ENCODE measurements at places on chromosomes 13 and 19.

GRCh38 chr13:68636784-68637183 is 1406.6 kb upstream of the PCDH9 start:
- DNase-seq, result no peak

DNA sequence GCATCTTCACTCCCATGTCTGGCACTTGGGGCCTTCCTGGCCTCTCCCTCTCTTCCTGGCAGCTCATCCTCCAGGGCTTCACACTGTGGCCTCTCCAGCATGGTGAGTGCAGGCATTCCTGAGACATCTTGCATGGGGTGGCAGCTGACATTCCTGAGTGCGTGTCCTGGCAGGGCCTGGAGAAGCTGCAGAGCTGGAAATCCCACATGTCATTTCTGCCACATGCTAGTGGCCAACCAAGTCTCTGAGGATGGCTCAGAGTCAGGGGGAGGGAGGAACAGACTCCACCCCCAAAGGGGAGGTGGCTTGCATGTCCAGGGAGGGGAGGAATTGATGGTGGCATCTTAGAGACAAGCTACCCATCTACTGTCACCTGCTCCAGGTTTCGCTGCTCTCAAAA is 41.6 kb upstream of the AMER2 start:
- DNase-seq, result no peak

DNA sequence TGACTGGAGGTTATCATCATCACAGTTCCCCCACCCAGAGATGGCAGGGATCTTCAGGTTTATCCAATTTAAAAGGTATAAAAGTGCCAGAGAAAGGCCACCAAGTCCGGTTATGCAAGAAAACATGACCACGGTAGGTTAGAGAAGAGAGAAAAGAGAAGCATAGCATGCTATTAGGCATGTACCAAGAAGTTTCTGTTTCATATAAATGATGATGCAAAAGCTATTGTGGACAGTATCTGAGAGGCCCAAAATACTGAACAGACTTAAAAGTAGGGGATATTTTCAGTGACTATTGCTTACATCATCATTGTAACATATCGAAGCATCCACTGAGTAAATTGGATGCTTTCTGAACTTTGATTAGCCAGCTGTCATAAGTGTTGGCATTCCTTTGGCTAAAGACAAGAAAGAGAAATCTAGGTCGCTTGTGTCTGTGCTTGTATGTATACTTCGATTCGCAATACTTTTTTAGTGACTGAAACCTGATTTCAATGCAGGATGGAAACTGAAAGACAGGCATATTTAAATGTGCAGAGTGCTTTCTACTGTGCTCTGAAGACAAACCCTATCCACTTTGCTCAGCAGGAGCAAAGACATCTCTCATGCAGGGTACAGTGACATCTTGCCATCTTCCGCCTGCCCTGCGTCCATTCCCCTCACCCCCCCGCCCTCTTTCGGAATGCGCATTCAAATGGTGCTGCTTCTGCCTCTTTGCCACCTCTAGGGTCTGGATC is 180.3 kb downstream of the SHISA2 start:
- DNase-seq, result no peak

- no peak for DNase-seq
Observed at GRCh38 chr13:94188201-94188854, 291.2 kb downstream of the DCT start.

DNA sequence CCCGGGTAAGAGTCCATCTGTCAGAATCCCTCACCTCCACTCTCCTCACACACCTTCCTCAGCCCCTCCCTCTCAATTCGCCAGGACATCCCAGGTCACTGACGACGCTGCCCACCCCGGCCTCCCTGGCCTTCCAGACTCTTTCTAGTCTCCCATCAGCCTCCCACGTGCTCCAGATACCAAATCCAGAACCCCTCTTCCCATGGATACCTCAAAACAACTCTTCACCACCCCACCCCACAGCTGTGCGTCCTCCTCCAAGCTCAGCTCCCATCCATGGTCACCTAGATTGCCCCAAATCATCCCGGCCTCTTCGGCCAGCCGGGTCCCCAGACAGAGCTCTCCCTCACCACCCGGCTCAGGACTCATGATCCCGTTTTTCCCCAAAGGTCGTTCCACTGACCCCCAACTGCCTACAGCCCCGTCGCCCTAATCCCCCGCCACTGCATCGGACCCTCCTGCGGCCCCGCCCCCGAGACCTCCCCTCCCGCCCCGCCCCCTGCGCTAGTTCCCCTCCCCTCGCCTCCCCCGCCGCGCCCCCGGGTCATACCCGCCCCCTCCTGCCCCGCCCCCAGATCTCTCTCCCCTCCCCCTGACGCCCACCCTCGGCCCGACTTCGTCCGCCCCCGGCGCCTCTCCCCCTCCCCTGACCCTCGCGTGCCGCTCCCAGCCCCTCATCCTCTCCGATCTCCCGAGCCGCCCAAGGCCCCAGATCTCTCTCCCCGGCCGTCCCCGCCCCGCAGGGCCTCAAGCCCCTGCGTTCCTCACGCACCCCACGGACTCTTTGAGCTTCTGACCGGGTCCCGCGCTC is 546 bp downstream of the UBXN6 start:
- DNase-seq, result peak; percentile 71

DNA sequence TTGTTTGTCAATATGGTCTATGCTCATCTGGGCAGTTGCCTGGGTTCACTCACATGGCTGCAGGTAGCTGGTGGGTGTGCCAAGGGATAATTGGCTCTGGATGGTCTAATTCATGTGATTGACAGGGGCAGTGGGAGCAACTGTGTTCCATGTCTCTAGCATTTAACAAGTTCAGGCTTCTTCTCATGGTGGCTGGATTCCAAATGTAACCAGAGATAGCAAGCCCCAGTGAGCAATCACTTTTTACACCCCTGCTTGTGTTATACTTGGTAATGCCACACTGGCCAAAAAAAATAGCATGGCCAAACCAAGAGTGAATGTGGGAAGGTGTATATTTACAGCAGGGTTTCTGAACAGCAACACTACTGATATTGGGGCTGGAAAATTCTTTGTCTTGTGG is 89.6 kb upstream of the TNFSF11 start:
- no peak for DNase-seq

GRCh38 chr13:59086147-59086546 is 1077.6 kb downstream of the DIAPH3 start:
- no peak for DNase-seq

- no peak for DNase-seq
Observed at GRCh38 chr13:58587183-58587582, 955.6 kb downstream of the PCDH17 start.

GRCh38 chr13:50589139-50589538 is 254.4 kb downstream of the DLEU7 start:
- no peak for DNase-seq

GRCh38 chr13:84192125-84192524 is 309.9 kb upstream of the SLITRK1 start:
- DNase-seq, result no peak

- no peak for DNase-seq
Observed at GRCh38 chr13:43354153-43354945, 331.0 kb downstream of the DNAJC15 start.

GRCh38 chr13:106530980-106531481 is 4.4 kb downstream of the EFNB2 start:
- no peak for DNase-seq

DNA sequence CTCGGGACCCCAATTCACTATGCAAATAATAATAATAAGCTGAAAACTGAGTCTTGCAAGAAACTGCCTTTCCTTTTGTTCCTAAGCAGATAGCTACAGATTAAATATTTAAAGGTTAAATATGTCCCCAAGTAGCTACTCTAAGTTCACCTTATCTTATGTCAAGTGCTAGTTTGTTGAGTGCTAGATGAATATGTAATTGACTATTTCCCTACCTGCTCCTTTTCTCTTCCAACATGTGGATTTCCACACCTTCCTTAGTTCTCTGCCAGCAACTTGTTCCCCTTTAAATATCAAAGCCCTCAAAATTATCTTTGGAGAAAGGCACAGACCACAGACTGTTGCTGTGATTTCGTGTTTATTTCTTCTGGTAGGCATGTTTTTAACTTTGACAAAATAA is 709.2 kb upstream of the SLITRK1 start:
- DNase-seq, result no peak

DNA sequence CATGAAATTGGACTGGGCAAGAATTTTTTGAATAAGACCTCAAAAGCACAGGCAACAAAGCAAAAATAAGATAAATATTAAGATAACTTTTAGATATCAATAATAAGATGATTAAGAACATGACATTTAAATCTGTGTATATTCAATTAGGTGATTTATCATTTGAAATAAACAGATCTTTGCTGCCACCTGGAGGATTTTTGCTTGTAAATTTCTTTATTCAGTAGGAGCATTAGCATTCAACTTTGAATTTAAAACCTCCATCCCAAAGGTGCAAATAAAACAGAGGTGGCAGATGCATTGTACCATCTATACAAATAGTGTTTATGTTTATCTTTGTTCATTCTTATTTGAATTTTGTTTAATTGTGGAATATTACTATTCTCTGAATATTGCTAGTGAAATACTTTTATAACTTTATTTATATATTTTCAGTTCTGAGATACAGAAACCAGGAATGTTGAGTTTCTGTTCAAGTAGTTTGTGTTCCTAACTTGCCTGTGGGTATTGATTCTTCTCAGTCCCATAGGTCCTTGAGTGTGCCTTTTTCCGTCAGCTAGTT is 20.9 kb downstream of the COG6 start:
- DNase-seq, result no peak

- no peak for DNase-seq
Observed at GRCh38 chr13:46392967-46393366, 5.9 kb upstream of the RUBCNL start.

GRCh38 chr13:99223587-99223986 is 22.9 kb downstream of the UBAC2 start:
- no peak for DNase-seq

- no peak for DNase-seq
Observed at GRCh38 chr13:80873589-80873988, 532.7 kb upstream of the SPRY2 start.

DNA sequence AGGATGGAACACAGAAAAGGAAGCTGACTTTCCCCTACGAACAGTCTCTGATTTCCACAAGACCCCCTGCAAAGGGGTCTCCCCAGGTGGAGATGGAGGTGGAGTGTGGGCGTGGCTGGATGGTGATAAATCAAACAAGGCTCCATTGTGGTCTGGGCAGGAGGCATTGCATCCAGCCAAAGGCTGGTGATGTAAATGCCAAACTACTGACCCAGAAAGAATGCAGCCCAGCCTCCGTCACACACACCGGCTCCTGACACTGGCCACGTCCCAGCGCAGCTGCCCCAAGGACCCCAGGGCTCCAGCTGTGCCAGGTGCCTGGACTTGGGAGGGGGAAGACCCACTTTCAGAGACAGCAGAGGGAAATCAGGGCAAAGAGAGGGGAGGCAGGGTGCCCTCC is 6.3 kb downstream of the SLC7A1 start:
- no peak for DNase-seq

DNA sequence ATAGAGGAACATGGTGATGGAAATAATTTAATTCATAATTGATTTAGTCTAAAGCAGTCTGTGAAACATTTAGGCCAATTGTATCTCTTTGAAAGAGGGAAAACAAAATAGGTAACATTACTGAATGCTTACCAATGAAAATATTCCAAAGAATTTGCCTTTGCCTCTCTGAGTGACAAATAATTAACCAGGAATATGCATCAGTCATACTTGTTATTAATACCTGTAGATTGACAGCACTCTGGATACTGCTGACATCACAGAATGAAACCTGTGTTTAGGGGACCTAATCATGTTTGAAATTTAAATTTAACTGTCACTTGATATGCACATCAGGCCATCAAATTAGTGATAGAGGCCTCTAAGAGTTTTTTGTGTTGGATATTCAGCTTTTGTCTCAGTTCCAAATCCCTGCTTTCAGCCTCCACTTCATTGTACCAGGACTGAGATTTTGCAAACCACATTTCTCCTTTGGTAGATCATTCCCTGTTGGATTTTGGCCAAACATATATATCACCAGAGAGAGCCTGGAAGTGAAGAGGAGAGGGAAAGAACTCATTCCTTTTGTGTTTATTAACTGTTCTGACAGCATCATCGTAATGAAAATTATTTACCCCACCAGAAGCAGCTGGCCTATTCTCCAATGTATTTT is 64.8 kb upstream of the KLHL1 start:
- no peak for DNase-seq

GRCh38 chr13:99307648-99308339 is 595 bp upstream of the GPR183 start:
- peak; percentile 19 for DNase-seq

DNA sequence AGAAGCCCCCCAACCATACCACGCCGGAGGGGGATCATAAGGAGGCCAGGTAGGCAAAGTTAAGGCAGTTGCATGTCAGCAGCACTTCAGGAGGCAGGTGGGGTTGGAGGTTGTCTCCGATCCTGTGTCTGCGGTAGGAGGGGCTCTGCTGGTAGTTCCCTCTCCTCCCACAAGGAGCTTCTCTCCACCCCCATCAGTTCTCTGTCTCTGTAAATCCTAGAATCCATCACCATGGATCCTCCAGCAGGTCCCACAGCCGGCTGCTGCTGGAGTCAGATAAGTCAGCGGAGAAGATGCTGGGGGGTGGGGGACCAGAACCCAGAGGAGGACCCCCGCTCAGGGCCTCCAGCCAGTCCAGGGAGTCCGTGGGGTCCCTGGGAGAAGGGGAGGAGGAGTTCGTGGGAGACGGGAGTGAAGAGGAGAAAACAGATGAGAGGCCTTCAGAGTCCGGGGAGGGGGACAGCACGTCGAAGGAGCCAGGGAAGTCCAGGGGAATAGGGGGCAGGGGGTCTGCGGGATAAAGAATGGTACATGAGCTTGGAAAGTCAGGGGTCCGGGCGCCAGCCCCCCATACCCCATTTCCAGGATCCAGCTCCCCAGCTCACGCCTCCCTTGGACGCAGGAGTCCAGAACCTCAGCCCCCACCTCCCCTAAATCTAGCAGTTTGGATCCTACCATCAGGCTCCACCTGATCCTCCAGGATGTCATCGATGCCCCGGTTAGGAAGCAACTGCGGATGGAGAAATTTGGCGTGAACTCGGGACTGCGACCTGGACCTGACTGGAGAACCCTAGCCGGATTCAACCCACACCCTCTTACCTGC is 6.3 kb downstream of the MAMSTR start:
- DNase-seq, result peak; percentile 68

DNA sequence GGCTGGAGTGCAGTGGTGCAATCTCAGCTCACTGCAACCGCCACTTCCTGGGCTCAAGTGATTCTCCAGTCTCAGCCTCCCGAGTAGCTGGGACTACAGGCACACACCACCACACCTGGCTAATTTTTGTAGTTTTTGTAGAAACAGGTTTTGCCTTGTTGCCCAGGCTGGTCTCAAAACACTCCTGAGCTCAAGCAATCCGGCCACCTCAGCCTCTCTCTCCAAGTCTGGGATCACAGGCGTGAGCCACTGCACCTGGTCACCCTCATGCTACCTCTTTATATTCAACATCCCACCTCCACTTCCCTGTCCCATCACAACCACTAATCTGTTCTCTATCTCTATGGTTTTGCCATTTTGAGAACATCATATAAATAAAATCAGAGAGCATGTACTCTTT is 155.7 kb downstream of the PTPRS start:
- no peak for DNase-seq

- no peak for DNase-seq
Observed at GRCh38 chr19:38975861-38976271, 324 bp upstream of the FBXO17 start.
